ENCODE measurements at places on chromosomes 5 and 9.

- DNase-seq: no peak
Observed at GRCh38 chr9:36450110-36450732, 50.2 kb upstream of the RNF38 start.

DNA sequence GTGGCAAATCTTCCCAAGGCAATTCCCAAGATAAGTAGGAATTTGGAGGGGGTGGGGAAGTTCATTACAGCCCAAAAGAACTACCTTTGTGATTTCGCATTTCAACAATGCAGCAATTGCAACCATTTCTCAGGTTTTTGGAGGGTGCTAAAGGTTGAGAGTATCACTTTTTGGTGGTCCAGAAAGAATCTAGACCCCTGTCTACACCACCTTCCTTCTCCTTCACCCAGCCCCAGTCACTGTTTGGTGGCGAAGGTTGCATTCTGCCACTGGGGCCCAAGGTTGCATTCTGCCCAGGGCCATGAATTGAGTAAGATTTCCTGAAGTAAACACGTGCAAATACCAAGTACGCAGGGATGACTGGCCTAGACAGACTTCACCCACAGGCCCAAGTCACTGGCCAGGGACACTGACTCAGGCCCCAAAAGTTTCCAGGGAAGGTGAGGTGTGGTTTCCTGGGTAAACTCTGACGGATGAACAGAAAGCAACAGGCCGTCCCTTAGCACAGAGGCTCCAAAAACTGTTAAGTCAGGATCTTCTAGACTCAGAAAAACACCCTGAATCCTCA, 5.7 kb downstream of the PDE6A start:
- DNase-seq: no peak

- DNase-seq: no peak
Observed at GRCh38 chr5:72368271-72368670, 48.1 kb downstream of the PTCD2 start.

DNA sequence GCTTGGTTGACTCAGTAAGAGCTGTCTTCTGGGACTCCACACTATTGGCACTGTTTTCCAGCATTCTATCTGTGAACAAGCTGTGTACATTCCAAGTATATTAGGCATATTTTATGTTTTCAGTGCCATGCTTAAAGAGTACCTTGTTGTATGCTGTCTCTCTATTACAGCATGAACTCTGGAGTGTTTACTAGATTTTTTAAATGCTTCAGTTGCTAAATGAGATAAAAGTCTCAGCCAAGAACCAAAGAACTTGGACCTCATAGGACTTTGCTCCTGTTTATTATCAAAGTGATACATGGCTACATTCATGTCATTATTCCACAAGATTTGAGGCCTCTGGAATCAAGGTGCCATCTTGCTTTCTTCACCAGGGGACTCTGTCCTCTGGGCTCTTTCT, 167.2 kb downstream of the C9orf152 start:
- no peak for DNase-seq
